ENCODE measurements at places on chromosomes 12 and 14.
A peak's percentile ranks its signal among the peaks of the same experiment; 100 is the strongest.

- no peak for DNase-seq
These were observed 116.5 kb downstream of the MGAT4C start for GRCh38 chr12:86139671-86140070.

DNA sequence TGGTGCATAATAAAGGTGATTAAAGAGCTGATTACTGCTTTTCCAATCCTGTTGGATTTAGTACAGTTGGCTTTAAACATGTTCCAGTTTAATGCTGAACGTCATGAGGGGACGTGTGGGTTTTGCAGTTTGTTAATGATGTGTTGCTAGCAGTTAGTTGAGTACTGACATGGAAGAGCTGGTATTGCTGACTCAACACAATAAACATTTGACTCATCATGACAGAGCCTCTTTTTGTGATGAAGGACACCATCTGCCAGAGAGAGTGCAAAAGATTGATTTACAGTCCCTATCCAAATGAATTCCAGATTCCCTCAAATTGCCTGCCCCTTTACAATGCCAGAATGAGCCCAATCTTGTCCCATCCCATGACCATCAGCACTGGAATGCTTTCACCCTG, 346.2 kb upstream of the PRICKLE1 start:
- DNase-seq: no peak

GRCh38 chr12:101859664-101860607, 17.4 kb upstream of the DRAM1 start:
- no peak for DNase-seq

DNA sequence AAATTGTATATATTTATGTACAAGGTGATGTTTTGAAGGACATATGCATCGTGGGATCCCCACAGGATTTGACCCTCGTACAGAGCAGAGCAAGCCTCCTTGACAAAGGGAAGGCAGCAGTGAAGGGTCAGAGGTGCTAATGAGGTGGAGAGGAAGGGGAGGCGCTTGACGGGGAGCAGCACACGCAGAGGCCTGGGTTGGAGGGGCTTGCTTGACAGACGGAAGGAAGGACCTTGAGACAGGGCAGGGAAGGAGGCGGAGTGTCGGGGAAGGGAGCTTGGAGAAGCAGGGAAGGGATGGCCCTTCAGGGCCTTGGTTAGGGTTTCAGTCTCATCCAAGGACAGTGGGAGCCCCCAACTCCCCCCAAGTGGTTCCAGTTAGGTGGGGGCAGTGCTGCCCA, 52.6 kb downstream of the ZNF664 start:
- DNase-seq: no peak

- DNase-seq: peak; percentile 26
These were observed 20.6 kb upstream of the PKP2 start for GRCh38 chr12:32917094-32917611.

DNA sequence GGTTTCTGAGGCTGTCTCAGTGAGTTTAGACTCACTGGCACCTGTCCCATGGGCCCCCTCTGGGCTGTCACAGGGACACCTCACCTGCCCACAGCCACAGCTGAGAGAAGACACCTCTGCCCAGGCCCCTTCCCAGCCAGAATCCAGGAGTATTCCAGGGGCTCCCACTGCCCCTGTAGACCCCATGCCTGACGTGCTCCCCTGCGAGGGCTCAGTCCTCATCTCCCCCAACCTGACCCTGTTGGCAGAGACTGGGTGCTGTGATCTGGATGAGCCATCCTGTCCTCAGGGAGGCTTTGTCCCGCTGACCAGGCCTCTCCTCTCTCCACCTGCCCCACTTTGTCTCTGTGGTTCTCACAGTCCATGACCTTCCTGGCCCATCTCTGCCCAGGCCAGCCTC, 89.4 kb downstream of the DHRS2 start:
- DNase-seq: no peak

DNA sequence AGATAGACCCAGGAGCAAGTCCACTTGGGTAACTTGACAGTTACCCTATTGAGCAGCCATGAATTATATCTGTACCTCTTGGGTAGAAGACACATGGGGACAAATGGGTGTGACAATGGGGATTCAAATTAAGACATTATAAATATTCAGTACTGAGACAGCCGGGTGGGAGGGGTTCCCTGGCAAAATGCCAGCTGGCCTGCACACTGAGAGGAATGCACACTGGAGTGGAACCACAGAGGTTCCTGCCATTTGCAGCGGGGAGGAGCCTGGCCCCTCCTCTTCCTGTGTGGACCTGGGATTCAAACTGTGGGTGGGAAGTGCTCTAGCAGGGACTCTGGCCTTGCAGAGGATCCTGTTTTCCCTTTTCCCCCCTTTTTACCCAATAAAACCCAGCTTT, 118.7 kb upstream of the CDKN3 start:
- peak; percentile 1 for DNase-seq

GRCh38 chr14:33781236-33781635, 169.6 kb downstream of the EGLN3 start:
- DNase-seq: no peak

DNA sequence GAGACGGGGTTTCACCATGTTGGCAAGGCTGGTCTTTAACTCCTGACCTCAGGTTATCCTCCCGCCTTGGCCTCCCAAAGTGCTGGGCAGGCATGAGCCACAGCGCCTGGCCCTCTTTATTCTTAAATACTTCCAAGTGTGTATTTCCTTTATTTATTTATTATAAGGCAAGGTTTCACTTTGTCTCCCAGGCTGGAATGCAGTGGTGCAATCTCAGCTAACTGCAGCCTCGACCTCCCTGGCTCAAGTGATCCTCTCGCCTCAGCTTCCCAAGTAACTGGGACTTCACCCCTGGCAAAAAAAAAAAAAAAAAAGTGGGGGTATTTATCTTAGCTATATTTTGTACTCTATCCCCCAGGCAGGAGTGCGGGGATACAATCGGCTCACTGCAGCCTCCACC, 6.8 kb downstream of the FAM216A start:
- DNase-seq: no peak

- DNase-seq: no peak
These were observed 89.4 kb downstream of the PAX9 start for GRCh38 chr14:36751106-36751505.

GRCh38 chr12:109595321-109595902, 21.8 kb downstream of the MVK start:
- DNase-seq: no peak

GRCh38 chr14:22883173-22883976, at the start of gene REM2:
Gene REM2 (plus strand): TSS chr14:22883222. CDS start chr14:22883288, 66 bp downstream.
- DNase-seq: no peak
